ENCODE measurements at places on chromosomes 7 and 10.

GRCh38 chr7:112791465-112792168 lies 1.4 kb upstream of the TMEM168 start:
- DNase-seq, result no peak

- DNase-seq, result no peak
Measured at GRCh38 chr10:30371954-30372353, 22.9 kb upstream of the MTPAP start.

DNA sequence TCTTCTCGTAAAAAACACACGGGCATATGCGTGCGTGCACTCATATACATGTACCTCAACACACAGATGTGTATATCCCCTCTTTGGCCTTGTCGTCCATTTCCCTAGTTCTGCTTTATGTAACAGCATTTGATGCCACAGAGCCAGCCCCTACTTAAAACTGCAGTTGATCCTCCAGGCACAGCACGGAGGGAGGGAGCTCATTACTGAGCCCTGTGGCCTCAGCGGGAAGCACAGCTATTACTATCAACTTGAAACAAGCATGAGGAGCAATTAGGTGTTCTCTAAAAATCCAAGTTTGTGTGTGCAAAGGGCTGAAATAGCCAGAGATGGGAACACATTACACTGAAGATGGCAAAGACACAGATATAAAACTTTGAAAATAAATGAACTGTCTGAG lies 580.9 kb downstream of the GLRX3 start:
- DNase-seq, result no peak

DNA sequence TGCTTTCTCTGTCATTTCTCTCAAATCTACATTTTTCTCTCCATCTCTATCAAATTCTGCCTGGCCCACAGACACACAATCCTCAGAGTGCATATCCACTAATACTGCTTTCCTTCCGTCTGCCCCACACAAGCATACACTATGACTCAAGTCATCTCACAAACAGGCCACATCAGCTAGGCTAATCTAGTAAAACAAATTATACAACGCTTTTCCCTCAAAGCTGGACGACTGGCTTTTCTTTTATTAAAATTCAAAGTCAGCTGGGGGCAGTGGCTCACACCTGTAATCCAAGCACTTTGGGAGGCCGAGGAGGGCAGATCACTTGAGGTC lies 161.1 kb downstream of the FAM107B start:
- DNase-seq, result no peak

DNA sequence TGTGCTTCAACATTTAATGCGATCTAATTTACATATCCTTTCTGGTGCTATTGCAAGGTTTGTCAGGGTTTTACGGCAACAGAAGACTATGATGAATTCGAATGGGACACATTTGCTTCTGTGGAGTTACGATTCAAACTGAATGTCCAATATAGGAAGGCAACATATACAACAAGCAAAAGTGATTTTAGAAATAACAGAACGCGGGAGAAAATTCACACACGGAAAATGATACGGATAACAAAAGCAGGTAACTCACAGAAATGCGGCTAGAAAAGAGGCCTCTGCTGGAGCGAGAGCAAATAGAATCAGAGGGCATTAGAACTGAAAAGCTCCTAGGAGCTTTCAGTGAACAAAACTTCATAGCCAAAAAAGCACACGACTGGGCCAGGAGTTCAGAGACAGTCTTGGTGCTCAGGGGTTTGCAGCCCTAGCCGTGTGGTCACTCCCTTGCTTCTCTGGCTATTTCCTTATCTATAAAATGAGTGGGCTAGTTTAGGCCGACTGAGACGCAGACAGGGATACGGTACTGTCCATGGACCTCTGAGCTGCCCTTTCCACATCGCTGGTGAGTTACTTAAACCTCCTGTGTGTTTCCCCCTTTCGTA lies 557 bp upstream of the TAX1BP1 start:
- DNase-seq, result peak; percentile 31

GRCh38 chr10:27558612-27559020 lies 54.5 kb downstream of the RAB18 start:
- DNase-seq, result no peak

DNA sequence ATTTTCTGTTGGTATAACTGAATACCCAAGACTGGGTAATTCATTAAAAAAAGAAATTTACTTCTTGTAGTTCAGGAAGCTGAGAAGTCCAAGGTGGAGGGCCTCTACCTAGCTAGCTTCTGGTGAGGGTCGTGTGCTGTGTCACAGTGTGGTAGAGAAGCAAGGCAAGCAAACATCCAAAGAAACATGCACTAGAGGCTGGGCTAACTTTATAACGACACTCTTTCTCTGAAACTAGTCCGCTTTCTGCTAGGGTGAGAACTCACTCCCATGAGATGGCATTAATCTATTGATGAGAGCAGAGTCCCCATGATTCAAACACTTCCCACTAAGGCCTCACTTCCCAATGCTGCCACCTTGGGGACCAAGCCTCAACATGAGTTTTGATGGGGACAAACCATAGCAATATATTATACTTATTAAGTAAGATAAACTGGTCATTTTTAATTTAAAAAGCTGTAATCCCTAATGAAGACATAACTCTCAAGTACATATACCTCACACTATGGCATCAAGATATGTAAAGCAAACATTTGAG lies 50.8 kb downstream of the PHYHIPL start:
- DNase-seq, result no peak

DNA sequence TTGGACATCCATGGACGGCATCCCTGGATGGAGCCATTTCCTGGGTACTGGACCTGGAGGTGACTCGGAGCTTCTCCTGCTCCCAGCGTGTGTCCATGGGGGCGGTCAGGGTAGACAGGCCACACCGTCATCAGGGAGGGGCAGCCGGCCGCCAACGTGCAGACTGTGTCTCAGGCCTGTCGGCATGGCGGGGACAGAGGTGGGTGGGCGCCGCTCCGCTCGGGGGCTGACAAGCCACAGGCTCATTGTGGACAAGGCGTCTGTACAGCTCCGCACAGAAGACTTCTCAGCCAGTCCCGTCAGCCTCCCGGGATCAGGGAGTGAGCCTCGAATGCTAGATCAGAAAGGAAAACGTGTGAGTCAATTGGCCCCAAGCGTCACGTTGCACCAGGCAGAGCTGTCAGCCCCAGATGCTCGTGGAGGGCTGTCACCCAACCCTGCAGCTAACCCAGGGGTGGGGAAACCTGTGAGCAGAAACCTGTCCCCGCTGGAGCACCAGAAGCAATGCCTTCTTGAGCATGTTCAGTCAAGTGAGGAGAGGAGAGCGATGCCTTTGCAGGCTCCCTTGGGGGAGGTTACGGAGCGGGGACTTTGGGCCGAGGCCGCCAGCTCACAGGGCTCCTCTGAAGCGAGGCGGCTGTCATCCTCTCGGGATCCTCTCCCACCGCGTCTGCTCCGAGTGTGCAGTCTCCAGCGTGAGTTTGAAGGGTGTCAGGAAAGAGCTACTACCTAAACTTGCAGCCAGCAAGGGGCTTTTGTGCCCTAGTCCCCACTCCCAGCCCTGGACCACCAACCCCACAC lies 16.0 kb upstream of the DPYSL4 start:
- peak; percentile 21 for DNase-seq
